ENCODE measurements at places on chromosomes 6 and 20.

DNA sequence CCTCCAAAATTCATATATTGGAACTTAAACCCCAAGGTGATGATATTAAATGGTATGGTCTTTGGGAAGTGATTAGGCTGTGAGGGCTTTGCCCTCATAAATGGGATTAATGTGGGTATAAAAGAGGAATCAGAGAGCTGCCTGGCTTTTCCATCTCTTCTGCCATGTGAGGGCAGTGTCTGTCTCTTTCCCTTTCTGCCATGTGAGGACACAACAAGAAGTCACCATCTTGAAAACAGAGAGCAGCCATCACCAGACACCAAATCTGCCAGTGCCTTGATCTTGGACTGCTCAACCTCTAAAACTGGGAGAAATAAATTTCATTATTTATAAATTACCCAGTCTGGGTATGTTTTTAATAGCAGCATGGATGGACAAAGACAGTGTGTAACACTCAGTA lies 263.0 kb downstream of the PAX1 start:
- no peak for DNase-seq

DNA sequence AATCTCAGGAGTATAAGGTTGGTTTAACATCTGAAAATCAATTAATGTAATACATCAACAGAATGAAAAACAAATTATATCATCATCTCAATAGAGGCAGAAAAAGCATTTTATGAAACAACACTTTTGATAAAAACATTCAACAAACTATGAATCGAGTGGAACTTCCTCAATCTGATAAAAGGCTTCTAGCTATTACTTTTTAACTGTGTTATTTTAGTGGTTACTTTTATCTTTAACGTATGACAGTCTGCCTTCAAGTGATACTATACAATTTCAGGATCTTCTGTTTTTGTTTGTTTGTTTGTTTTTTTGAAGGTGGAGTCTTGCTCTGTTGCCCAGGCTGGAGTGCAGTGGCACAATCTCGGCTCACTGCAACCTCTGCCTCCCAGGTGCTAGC lies 73.7 kb downstream of the ZFAND3 start:
- DNase-seq = no peak

GRCh38 chr6:110938171-110938570 lies 20.3 kb upstream of the GTF3C6 start:
- DNase-seq = peak; percentile 27

- no peak for DNase-seq
These were observed 3.0 kb downstream of the GLP1R start for GRCh38 chr6:39051399-39052122.

DNA sequence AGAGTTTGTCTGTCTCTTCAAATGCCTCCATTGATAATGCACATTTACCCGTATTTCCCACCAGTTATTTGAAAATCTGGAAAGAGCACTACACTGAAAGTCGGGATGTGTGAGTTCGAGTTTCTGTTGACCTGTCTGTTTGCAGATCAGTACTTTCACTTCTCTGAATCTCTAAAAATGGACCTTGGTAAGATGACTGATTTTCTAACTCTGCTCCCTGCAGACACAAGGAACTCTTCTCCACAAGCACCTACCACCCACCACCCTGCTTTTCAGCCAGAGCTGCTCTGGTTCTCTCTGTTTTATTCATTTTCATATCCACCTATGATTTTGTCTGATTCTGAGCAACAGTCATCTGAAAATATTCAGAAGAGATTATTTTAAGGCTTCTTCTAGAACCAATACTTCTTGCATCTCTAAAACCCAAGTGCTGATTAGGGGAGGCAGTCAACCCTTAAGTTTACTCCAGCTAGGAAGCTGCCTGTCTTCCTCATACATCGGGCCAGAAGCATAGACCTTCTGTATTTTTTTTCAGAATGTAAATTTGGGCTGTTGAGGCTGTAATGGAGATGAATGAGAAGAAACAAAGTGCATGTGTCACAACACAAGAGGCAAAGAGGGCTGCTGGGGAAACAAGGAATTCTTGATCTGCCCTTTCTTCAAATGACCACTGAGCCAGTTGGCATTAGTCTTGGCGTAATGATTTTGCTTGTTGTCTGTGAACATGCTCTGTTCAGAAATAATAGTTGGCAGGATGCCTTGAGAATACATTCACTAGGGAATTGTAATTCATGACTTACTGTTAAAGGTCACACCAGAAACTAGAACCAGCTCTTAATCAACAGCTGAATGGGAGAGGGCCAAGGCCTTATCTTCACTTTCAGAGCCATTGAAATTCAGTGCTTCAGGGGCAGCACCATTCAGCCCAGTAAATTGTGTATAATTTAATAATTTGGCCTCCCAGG lies 85.4 kb upstream of the MYLIP start:
- no peak for DNase-seq

- no peak for DNase-seq
These were observed 278.9 kb downstream of the SAMD5 start for GRCh38 chr6:147787417-147787816.

GRCh38 chr6:37244430-37245310 lies 12.9 kb upstream of the TBC1D22B start:
- no peak for DNase-seq

GRCh38 chr20:52978851-52979250 lies 6.7 kb downstream of the TSHZ2 start:
- DNase-seq = no peak

GRCh38 chr6:43143235-43144128 lies 27.6 kb upstream of the SRF start:
- peak; percentile 80 for DNase-seq

GRCh38 chr6:98124171-98124570 lies 710.2 kb upstream of the POU3F2 start:
- no peak for DNase-seq

- no peak for DNase-seq
These were observed 7.2 kb upstream of the AHI1 start for GRCh38 chr6:135504734-135505133.

DNA sequence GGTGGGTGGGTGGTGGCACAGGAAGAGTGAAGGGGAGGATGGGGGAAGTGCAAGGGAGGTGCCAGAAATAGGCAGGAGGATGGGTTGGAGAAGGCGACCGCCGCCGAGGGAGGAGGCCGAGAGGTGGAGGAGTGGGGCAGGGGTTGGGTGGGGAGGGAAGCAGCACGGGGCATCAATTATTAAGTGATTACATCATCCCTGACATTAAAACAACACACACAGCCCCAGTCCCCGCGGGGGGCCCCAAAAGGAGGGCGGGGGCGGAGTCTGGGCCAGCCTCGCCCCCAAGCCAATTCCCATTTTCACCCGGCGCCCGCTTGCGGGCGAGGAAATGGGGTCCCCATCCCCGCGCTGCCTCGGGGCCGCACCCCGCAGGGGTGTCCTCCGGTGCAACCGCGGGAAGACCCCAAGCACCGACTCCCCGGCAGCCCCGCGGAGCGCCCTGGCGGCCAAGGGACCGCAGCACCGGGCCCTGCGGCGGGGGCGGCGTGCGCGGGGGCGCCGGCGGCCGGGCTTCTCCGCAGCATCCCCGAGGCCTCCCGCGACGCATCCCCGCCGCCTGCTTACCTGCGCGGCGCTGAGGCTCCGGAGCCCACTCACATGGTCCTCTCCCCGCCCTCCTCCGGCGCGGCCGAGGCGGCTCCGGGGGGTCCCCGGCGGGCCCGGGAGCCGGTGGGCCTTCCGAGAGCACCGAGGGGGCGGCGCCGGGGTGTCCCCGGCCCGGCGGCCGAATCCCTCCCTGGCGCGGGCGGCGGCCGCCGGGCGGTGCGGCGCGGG lies 663 bp downstream of the FYN start:
- DNase-seq = peak; percentile 48

GRCh38 chr6:168116975-168117899 lies 38.2 kb upstream of the FRMD1 start:
- no peak for DNase-seq

DNA sequence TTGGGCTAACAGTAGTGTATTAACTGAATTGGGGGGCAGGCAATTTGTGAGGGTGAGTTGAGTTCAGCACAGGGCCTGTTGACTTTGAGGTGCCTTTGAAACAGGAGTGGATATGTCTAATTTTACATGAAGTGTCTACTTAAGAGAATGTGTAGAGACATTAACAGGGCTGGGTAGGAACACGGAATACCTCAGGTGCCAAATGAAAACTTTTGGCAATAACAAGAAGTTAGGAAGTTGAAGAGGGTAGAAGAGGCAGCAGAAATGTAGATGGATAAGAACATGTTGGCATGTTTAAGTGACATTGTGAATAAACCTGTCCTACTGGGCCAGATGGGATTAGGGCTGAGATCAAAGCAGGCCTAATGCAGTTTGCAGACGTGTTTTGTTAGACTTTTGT lies 117.0 kb downstream of the SLC16A10 start:
- DNase-seq = no peak

- DNase-seq = no peak
These were observed 9.6 kb upstream of the HSF2 start for GRCh38 chr6:122389704-122390372.

DNA sequence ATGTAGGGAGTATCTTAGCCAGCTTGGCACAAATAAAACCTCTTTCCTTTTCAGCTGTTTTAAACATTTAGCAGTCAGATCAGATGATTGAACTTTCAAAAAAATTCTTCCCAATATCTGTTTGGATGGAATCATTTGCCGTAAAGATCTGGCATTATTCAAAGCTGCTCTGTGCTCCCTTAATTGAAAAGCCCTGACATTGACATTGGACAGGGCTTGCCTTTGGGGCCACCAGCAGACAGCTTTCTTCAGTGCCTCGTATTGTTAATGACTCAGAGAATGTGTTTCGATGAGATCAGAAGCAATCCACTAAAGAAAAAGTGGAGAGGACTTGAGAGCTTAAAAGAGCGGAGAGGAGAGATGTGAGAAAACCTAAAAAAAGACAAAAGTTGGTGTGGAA lies 343.5 kb downstream of the NRN1 start:
- no peak for DNase-seq

GRCh38 chr6:88855541-88856147 lies 107.8 kb downstream of the RNGTT start:
- DNase-seq = no peak

GRCh38 chr20:63635431-63636141 lies 8.7 kb upstream of the GMEB2 start:
- DNase-seq = peak; percentile 11

DNA sequence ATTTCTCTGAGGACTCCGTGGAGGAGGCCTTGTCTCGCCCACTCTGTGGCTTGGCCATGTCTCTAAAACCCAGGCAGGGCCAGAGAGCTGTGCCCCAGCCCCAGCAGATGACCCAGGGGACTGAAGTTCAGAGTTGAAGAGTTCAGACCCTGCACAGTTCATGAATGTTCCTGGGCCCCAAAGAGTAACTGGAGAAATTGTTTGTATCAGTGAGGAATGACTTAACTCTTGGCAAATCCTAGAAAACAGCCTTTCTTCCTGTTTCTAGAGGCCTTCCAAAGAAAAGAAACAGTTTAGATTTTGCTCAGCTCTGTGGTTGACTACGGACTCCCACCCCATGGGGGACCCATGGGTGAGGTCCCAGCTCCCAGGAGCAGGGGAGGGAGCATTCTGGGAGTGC lies 62.1 kb upstream of the EYA2 start:
- DNase-seq = no peak

DNA sequence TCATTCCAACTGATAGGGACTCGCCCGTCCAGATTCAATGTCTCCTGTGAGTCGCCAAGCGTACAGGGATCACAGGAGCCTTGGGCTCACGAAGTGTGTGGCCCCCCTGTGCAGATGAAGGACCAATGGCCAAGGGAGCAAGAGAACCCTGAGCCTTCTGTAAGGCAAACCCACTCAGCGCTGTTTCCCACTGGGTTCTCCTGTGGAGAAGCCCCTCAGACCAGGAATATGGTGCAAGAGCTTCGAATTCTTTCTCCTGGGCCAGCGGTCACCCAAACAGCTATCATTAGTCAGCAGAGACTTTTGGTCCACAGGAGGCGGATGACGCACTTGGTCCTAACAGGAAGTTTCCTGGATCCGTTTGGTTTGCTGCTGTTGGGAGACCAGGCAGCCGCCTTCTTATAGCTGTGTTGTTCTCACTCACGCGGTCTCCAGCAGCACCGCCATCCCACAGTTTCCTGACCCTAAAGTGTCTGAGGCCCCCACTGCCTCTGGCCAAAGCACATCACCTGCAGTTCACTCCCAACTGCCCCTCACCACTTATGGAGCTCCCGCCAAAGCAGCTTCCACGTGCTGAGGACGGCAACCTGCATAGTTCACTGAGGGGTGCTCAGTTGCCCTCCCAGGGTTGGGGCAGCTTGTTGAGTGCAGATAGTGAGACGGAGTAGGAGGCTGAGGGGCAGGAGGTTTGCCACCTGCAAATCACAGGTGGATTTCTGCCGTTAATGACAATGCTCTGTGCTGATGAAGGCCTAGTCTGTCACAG lies 268.6 kb downstream of the ERMARD start:
- DNase-seq = no peak

GRCh38 chr20:41279546-41280225 lies 37.8 kb downstream of the ZHX3 start:
- DNase-seq = no peak

- no peak for DNase-seq
These were observed 246.1 kb downstream of the BMP7 start for GRCh38 chr20:57020364-57020763.

DNA sequence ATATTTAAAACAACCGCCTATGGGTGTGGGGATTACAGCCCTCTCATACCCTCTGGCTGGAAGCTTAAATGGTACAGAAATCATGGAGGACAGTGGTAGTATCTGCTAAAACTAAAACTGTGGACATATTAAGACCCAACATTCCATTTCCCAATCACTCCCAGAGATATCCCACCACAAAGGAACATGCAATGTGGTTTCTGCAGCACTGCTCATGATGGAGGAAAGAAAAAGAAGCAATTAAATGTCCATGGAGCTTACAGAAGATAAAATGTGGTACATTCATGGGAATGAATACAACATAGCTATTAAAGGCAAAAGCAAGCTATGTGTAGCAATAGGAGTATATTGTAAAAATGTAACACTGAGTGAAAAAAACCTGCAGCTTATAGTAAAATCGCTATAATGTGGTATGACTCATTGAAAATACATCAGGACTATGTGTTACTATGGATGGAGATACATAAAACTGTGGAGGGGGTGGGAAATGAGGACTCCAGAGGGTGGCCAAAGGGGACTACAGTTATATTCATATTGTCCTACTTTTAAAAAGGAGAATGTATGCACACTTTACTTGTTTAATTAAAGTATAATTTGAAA lies 22.9 kb upstream of the NNAT start:
- DNase-seq = no peak

- no peak for DNase-seq
These were observed 41.3 kb upstream of the TAGAP start for GRCh38 chr6:159086033-159086618.

DNA sequence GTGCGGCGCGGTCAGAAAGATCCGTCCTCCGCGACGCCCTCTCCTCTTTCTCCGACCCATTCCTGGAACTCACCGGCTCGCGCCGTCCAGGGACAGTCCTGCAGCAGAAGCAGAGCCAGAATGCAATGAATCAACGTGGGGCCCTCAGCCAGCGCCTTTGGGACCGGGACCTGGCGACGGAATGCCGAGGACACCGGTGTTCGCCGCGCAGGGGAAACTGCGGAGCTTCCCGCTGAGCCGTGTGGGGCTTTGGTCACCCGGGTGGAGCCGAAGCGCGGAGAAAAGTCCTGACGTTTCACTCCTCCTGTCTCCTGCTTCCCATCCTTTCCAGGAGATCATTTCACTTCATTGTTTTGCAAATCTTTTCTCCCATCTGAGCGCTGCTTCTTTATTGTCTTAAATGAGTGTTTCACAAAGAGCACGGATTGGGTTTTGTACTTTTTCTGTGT lies 26.5 kb downstream of the ULBP1 start:
- no peak for DNase-seq

- DNase-seq = no peak
These were observed 14.2 kb upstream of the NPBWR2 start for GRCh38 chr20:64121586-64121985.

GRCh38 chr20:21391185-21391971 lies 5.9 kb downstream of the NKX2-4 start:
- no peak for DNase-seq
